ENCODE measurements at places on chromosomes 1 and 21.

DNA sequence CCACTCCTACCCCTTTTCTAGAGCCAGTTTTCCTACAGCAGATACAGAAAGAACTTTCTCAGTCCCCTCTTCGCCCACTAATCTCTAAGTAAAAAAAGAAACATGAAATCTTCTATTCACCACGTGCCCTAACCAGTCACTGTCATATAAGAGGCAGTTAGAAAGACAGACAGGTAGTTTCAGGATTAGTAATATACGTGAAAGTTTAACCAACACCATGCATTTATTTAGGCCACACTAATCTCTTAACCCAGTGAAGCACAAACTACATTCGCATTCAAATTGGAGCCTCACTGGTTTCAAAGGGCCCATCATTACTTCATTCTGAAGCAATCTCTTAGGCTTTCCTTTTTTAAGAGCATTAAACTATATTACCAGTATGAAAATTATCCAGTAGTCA, 10.1 kb downstream of the GPATCH2 start:
- DNase-seq, result no peak

- no peak for DNase-seq
Measured at GRCh38 chr1:48127735-48128685, 94.5 kb upstream of the SLC5A9 start.

DNA sequence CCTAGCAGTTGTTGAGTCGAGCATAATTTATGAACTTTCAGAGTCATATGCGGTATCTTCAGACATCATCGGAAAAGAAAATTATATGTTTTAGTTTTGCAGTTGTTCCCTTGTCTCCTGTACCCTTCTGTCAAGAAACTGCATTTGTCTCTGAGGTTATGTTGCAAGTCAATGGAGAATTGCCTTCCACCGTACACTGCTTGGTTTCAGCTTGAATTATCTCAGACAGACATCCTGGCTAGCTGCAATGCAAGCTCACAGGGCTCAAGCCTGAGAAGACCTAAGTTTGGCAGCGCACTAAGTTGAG, 156.0 kb downstream of the NFIA start:
- no peak for DNase-seq

GRCh38 chr1:3975903-3976630, 76.0 kb upstream of the C1orf174 start:
- DNase-seq, result no peak

DNA sequence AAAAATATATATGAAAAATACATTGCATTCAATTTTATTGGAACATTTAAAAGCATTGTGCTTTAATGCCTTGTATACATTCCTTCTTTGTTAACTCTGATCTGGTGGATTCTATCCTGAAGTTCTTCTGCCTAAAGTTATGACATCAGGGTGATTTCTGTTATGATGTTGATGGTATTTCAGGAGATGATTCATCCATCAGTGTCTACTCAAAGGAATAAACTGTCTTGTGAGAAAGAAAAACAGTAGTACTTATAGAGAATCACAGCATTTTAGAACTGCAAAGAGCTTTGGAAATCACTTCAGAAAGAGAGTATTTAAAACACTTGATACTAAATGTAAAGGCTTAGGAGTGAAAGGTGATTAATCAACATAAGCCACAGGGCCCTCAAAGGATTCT, 155.7 kb downstream of the PTPRC start:
- no peak for DNase-seq

DNA sequence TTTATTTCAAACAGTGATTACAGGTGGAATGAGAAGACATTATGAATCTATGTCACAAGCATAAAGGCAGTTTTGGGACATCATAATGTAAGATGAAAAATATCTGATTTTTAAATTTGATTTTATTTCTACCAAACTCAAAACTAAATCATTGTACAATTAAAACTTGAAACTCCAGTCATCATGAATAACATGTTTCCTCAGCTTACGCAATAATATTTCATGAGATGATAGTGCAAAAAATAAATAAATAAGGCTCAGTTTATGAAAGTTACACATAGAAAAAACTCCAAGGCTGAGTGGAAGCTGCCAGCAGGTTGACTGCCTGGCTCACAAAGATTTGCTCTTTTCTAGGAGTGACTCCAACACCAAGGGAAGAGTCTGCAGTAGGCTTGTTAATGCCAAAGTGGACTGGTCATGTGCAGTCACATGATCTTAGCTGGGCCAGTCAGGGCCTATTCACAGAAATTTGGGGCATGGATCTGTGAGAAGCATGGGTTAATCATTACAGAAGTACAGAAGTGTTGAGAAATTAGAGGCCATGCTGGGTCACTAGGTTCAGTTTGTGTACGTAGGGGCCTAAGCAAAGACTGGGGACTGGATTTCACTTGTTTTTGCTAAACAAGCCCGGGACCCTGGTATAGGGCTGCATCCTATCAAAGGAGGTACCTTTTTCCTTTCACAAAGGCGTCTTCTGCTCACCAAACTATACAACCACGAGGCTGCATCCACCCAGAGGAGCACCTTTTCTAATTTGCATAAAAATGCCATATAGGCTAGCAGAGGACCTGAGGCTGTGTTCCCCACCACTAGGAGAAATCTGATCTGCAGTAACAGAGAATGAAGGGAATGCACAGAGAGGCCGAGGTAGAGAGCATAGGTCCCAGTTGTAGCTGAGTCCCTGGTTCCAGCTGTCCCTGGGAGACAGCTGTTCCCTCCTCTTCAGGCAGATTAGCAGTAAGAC, 4.9 kb upstream of the ABCA4 start:
- no peak for DNase-seq

- DNase-seq, result no peak
Measured at GRCh38 chr1:59846209-59846894, 31.6 kb downstream of the HOOK1 start.

DNA sequence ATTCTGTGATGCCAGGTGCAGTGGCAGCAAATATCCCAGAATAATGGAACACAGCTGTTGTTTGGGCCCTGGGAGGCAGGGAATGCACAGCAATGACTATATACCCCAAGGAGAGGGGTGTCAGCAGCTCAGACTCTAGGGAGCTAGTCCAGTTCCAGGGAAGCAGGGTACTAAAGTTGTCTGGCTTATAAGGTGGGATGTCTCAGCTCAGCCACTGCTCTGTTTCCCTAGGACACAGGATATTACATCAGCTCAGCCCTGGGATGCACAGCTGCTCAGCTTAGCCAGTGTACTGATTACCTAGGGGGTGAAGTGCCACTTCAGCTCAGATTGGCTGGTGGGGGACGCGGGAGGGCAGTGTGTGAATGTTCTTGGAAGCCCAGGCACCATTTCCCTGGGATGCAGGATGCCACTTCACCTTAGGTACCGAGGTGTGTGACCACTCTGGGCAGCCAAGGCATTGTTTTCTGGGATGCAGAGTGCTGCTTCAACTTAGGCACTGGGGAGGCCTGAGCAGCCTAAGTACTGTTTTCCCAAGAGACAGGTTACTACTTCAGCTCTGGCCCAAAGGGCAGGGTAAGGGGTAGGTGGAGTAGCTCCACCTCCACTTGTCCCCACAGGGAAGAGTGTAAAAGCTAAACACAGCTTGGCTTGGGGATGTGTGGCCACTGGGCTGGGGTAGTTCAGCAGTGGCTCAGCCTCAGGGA, 59.4 kb downstream of the DIPK1A start:
- no peak for DNase-seq

DNA sequence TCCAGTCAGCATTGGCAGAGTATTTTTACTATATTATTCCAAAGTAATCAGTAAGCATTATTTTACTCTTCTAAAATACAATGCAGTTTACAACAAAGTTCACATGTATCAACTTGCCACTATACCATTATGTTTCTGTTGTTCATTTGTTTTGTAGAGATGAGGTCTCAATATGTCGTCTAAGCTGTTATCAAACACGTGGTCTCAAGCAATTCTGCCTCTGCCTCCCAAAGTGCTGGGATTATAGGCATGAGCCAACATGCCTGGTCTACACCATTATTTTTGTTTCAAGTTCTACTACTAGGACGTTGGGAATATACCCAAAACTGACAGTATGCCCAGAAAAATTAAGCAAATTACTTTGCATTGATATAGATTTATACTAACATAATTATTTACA, 19.8 kb downstream of the FAF1 start:
- peak; percentile 22 for DNase-seq

GRCh38 chr1:15179485-15179883, 25.9 kb downstream of the TMEM51 start:
- DNase-seq, result no peak

- no peak for DNase-seq
Measured at GRCh38 chr1:67371681-67372080, 58.5 kb downstream of the SERBP1 start.

DNA sequence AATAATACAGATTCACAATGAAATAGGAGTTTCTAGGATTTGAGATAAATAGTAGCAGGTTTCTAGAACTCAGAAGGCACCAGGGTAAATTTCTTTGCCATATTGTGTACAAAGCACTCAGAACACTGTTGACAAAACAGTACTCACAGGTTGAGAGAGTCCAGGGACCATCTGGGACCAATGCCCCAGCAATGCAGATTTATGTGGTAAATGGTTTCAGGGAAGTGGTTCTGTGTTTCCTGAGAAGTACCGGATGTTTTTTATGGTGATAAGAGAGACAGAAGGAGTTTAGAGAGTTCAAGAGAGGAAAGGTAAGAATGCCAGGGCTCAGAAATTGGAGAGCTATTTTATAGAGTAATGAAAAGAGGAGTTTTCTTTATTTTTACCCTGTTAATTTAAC, 29.6 kb upstream of the DIPK1A start:
- no peak for DNase-seq

GRCh38 chr21:14526199-14526598, 19.9 kb downstream of the SAMSN1 start:
- no peak for DNase-seq

GRCh38 chr1:196063294-196063693, 544.9 kb downstream of the KCNT2 start:
- no peak for DNase-seq

- DNase-seq, result no peak
Measured at GRCh38 chr1:9910076-9910422, at the start of gene CTNNBIP1. TSS of gene CTNNBIP1 (minus strand) at chr1:9910269. CDS start at chr1:9872064, 38,205 bp downstream.

DNA sequence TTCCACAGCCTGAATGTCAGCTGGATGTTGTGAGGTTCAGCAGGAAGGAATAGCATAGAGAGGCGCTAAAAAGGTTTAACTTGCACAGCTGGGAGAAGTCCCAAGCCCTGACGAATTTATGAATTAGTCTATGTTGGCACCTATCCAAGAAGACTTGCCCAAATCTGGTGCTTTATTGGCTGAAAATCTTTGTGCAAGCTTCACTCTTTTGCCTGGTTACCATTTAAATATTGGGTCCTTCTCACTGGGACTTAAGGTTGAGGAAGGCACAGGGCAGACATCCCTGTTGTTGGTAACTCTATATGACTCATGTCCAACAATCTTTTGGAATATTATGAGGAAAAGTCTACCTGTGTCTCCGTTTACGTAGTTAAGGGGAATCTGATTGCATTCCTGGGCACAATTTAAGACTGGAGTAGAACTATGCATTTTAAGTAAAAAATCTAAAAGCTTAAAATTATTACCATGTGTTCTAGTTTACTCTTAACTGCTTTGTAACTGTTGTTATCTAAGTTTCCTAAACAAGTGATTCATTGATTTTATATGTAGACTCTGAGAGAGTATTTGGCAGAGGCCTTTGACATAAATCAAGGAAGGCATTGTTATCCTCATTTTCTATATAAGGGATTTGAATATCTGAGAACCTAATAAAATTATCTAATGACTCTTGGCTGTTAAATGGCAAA, 181.7 kb upstream of the DPYD start:
- DNase-seq, result no peak

- DNase-seq, result no peak
Measured at GRCh38 chr1:236808005-236808404, 12.9 kb downstream of the MTR start.

Data from NCI-H1105 treated with DMSO at 0.1 percent for 48 hours (cell line).